Omental fat pad (tissue), 4 donors: ENCODE measurements at places on chromosomes 11 and 22. TPM values are rescaled to one million over a fixed set of nuclear protein-coding genes. Genes with fewer than 3 reads are reported as not detected.

- no peak for DNase-seq
These were observed 52.3 kb downstream of the GAB4 start for GRCh38 chr22:16955678-16956210.

- DNase-seq = no peak
These were observed 26.6 kb upstream of the MYEOV start for GRCh38 chr11:69267395-69267805.

DNA sequence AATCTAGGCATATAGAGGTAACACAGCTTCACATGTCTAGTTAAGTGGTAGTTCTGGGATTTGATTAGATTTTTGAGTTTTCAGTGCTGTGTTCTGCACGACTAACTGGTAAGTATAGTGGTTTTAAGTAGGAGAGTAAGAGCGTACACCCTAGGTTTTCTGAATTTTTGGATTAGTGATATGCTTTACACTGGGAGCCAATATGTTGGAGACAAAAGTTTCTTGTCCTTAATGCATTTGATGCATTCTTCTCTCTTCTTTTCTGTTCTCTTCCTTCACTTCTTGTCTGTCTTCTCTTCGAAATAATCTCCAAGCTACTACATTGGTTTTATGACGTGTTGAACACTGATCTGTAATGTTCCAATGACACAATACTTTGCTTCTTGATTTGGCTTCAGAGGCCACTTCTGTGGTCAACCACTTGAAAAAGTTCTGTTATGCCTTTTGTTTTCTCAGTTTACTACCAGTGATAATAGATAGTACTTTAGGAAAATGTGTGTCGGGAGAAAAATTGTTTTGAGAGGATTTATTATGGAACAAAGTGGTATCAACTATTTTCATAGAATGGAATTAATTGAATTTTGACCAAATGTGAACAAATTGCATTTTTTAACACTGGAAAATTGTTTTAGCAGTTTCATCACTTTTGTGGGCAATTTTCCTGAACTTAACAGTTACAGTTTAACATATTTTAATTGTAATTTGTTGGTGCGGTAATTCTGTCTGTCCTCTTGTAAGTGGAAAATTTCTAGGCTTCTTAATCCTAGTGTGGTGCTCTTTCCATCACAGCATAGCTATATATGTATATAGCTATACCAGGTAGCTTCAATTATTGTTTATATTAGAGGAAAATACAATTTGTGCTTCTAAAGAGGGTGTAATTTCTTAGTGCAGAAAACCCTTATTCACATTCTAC, 2.6 kb downstream of the PDE3B start:
- no peak for DNase-seq

DNA sequence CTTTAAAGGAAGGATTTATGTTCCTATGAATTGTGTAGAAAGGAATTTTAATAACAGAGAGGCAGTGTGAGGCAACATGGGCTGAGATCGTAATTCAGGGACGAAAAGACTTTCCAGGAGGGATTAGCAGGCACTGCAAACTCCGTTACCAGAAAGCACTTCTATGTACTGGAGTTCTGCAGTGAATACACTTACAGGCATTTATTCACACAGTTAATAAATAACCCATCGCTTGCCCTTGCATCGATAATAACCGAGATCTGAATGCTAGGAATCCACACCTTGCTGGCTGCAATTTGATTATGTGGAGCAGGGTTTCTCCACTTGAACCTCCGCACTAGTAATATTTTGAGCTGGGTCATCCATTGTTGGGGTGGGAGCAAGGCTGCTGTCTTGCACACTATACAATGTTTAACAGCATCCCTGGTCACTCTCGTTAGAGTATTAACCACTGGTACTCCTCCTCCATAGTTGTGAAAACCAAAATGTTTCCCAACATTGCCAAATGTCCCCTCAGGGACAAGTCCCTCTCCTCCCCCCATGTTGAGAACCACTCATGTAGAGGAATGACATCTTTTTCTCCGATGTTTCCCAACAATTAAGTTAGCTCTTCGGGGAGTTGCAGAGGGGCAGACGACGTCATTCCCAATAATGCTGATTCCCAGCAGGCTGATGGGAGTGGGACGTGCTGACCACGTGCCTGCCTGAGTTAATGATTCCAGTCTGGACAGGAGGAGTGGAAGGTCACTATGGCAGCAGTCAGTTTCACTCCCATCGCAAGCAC, 99.5 kb downstream of the SNX19 start:
- DNase-seq = no peak

DNA sequence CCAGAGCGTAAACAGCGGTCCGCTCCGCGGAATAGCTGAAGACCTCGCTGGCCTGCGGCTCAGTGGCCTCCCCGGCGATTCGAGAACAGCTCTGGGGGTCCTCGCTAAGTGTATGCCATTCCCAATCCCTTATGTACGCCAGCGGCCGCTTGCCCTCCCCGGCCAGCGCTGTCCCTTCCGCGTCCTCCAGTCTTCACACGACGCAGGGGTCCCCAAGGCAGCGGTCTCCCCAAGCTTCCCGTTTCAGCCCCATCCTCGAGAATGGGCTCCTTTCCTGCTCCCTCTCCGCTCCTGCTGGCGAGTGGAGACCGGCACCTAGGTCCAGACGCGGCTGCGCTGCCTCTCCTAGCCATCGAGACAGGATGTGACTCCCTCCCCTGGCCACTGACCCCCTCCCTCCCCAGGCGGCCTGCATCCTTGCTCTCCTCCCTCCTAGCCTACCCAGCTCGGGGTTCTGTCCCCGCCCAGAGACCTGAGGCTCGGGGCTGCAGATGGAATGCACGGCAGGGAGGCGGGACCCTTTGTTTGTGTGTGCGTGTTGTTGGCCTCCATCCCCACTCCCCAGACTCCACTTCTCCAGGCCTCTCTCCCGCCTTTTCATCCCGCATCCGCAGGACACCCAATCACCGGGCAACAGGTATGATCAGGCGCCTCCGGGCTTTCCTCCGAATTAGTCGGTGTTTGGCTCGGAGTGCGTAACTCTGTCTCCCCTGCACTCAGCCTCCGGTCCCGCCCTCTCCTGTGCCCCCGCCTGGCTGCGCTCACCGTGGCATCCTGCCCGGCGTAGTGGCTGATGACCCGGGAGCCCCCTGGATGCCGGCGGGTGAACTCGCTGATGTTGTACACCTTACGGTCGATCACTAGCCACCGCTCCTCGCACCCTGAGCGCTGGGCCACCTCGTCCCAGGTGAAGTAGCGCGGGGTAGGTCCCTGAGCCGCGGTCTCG, 740 bp downstream of the FADS1 start:
- DNase-seq = peak; percentile 48

GRCh38 chr11:128868841-128869671, 2.0 kb upstream of the KCNJ1 start:
- no peak for DNase-seq

DNA sequence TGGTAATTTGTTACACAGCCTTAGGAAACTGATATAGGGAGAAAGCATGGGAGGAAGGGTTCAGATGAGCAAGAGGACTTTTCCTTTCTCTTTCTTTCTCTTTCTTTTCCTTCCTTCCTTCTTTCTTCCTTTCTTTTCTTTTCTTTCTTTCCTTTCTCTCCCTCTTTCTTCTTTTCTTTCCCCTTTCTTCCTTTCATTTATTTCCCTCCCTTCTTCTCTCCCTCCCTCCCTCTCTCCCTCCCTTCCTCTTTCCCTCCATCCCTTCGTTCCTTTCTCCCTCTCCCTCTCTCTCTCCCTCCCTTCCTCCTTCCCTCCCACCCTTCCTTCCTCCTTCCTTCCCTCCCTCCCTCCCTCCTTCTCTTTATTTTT, 107.8 kb upstream of the LMO1 start:
- DNase-seq = no peak

GRCh38 chr22:46373921-46374662, 38.6 kb downstream of the TRMU start:
- DNase-seq = no peak

- no peak for DNase-seq
These were observed 42.0 kb downstream of the FAM83F start for GRCh38 chr22:40036591-40037225.

DNA sequence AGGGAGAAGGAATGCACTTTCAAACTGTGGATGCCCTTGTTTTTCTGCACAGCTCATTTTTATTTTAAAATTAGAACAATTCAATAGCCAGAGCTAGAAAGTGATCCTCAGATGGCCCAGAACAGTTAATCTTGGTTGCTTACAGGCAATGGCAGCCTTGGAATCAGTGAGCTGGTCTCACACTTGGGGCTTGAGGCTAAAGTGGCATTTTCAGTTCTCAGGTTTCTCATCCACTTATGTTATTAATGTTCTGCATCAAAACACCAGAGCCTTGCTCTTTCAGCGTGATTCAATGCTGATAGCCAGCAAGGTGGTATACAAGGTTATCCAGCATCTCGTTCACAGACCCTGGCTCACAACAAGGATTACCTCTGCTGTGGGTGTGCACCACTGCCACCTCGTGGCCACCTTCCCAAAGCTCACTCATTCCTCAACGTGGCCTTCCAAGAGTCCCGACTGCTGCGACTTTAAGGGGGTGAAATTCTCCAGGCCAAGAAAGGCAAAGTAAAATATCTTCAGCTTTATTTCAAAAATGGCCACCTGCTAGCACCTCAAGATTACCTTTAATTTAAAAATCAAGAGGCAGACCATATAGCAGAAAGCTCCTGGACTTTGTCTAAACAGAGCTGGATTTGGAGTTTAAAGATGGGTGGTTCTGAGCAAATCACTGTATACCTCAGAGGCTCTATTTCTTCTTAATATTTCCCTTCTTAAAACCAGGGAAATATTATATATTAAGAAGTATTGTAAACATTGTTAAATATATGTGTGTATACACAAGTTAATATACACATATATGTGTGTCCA, 34.2 kb upstream of the FSHB start:
- peak; percentile 42 for DNase-seq

GRCh38 chr11:121095561-121095960, 5.5 kb upstream of the TECTA start:
- no peak for DNase-seq

GRCh38 chr11:91749251-91749650, 475.4 kb upstream of the FAT3 start:
- DNase-seq = no peak

GRCh38 chr22:47604563-47604962, 842.1 kb downstream of the TBC1D22A start:
- no peak for DNase-seq

DNA sequence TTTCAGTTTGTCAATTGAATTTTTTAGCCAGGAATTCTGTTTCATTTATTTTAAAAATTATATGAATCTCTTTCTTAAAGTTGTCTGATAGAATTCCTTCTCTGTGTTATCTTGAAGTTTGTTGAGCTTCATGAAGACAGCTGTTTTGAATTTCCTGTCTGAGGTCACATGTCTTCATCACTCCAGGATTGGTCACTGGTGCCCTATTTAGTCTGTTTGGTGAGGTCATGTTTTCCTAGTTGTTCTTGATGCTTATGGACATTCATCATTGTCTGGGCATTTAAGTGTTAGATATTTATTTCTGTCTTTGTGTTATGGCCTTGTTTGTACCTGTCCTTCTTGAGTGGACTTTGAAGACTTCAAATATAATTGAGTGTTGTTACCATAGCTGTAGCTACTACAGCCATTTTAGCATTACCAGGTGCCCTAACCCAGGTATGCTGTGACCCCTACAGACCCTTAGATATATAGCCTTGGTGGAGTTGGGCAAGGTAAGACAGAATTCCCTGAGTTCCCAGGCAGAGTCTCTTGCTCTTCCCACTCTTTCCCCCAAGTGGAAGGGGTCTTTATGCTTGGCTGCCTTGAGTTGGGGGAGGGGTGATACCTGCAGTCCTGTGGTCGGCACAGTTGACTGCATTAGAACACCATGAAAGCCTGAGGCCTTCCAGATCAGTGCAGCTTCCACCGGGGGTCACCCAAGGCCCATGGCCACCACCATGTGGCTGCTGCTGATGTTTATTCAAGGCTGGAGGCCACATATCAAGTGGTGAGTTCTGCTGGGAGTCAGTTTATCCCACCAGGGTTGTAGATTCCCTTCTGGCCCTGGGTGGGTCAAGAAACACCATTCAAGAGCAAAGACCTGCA, 229.6 kb downstream of the DYNC2H1 start:
- DNase-seq = no peak

DNA sequence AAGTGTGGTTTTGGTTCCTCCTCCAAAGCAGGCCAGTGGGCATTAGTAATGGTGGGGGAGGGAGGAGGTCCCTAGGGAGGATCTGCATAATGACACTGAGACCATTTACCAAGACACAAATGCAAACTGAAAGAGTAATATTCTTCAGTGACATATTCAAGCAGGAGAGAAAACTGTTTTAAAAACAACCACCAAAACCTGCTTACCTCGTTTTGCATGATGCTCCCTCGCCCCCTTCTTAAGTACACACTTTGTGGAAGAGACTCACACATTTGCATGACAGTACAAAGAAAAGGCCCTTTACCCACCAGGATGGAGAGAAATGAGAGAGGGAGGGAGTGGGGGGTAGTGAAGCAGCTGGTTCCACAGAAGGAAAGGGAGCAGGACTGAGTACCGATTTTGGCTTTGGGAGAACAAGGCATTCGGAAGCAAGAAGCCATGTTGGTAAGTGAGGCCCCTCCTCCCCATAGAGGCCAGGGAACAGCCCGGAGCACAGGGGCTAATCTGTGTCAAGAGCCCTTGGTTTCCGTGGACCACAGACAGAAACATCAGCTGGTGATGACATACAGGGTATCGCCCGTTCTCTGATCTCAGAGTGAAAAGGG, 13.0 kb upstream of the OPCML start:
- DNase-seq = no peak

DNA sequence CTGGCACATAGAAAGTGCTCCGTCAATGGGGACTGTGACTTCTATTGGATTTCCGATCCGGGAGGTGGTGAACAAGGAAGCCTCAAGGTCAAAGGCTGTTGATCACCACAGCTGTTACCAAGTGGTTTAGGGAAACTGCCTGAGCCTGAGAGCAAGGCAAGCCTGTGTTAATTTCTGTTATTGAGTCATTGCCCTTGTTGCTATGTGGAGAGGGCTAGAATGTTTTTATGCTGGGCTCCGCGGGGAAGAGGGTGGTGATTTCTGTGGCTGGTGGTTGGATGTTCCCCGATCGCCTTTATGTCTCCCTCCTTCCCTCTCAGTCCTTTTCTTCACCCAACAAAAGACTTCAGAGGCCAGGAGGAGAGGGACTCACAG, 108.5 kb upstream of the ALX4 start:
- no peak for DNase-seq

- DNase-seq = no peak
These were observed 81.7 kb downstream of the AMOTL1 start for GRCh38 chr11:94849839-94850238.

GRCh38 chr11:6618117-6619003, 862 bp downstream of the TPP1 start:
- peak; percentile 23 for DNase-seq

- no peak for DNase-seq
These were observed 223.7 kb upstream of the KIRREL3 start for GRCh38 chr11:127224276-127224675.

- DNase-seq = no peak
These were observed 32.3 kb downstream of the TMPRSS5 start for GRCh38 chr11:113673550-113674396.

The NAALADL1 gene
- total RNA-seq = 19.2 TPM

The KCNE3 gene
- total RNA-seq = 10.1 TPM

The BDNF gene
- 0.19 TPM for total RNA-seq

The FAT3 gene
- 2.8 TPM for total RNA-seq

The FOLH1 gene
- 11.8 TPM for total RNA-seq

The OR4A5 gene
- not detected for total RNA-seq

The OR2AG2 gene
- not detected for total RNA-seq
